ENCODE measurements at places on chromosomes 12 and 14.

GRCh38 chr12:90099288-90099687, 390.6 kb upstream of the ATP2B1 start:
- DNase-seq = no peak

- peak; percentile 20 for DNase-seq
Measured at GRCh38 chr12:9906873-9907272, 25.3 kb downstream of the CLEC2A start.

DNA sequence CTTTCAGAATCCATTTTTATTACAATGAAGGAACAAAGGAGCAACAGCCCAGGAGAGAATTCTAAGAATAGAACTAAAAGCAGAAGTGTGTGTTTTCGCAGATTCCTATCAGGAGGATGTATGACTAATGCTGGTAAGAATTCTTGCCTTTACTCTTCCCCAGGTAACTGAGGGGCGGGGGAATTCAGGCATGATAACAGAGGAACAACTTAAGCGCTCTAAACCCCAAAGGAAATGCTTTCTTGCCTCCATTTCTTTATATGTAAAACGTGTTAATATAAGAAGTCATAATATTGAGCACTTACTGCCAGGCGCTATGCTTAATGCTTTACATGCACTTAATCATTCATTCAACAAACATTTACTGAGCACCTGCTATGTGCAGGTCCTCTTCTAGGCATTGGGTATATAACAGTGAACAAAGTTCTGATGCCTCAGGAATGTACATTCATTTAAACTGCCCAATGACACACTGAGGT, 4.5 kb downstream of the HCAR1 start:
- DNase-seq = peak; percentile 45

GRCh38 chr12:132593521-132593920, 16.9 kb downstream of the LRCOL1 start:
- no peak for DNase-seq

DNA sequence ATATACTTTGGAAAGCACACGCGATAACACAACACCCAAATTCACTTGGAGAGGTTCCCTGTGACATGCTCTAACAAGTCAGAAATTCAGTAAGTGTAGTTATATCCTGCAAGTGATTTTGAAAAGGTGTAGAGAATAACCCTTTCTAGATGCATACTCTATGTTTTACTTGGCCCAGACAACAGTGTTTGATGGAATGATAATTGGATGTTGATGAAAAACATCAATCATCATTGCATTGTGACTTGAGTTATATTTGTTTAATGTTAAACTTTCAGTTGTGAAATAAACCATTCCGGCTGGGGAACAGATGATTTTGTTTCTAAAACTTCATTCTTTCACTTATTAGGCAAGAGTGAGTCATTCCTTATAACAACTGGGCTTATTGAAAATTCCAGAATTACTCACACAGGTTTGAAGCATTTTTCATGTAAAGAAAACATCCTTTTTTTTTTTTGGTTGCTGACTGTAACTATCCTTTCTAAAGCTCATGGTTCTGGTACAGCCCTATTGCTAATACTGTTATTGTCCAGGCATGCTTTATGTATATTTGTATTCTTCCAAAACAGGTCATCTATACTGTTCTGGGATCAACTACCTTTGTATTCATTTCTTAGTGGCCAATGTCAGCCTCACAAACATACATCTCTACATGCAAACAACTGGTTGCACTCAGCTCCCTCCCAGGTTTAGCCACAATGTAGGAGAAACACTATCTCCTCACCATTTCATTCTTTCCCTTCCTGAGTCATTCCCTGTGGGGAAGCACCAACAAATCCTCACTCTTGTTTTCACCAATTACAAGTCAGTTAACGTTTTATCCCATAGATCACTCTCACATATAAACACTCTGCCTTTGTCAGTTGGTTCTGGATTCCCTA, 121.2 kb upstream of the LRIG3 start:
- no peak for DNase-seq

GRCh38 chr14:102029956-102030355, 56.9 kb downstream of the HSP90AA1 start:
- no peak for DNase-seq

GRCh38 chr14:104350463-104351185, 212.2 kb downstream of the KIF26A start:
- DNase-seq = no peak

DNA sequence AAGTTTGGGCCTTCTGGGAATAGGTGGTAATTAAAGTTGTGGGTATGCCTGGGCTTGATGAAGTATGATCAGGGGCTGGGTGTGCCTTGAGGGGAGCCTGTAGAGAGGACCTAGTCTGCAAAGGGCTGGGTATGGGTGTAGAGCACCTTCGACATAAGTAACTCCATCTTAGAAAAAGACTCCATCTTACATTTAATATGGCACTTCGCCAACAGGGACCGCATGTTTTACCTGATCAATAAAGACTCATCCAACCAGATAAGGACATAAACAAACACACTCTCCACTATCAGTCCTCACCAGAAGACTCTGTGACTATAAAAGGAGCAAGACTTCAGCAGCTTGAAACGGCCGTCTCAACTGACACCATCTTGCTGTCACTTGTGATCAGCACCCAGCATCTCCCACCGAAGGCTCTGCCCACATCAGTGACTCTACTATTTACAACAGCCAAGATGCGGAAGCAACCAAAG, 23.5 kb upstream of the GPR68 start:
- no peak for DNase-seq

- no peak for DNase-seq
Measured at GRCh38 chr14:75094896-75095295, 25.5 kb downstream of the ZC2HC1C start.

DNA sequence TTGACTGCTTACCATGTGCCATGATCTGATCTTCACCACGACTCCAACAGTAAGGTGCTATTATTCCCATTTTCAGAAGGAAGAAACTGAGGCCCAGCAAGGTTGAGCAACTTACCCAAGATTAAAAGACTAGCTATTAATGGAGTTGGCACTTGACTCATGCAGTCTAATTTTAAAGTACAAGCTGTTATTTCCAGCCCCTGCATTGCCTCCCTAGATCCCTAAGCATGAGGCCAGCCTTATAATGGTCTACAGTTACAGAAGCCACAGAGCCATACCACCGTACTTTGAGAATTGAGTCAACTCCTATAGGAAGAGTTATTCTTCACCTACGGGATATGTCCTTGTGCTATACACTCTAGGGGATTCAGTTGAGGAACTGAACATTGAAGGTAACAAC, 66.7 kb upstream of the RBM19 start:
- DNase-seq = no peak

- no peak for DNase-seq
Measured at GRCh38 chr14:31934767-31935266, 142.3 kb upstream of the ARHGAP5 start.

GRCh38 chr12:42482748-42483520, 106.6 kb downstream of the PRICKLE1 start:
- DNase-seq = peak; percentile 72

GRCh38 chr12:95520816-95521215, 30.5 kb downstream of the USP44 start:
- no peak for DNase-seq

DNA sequence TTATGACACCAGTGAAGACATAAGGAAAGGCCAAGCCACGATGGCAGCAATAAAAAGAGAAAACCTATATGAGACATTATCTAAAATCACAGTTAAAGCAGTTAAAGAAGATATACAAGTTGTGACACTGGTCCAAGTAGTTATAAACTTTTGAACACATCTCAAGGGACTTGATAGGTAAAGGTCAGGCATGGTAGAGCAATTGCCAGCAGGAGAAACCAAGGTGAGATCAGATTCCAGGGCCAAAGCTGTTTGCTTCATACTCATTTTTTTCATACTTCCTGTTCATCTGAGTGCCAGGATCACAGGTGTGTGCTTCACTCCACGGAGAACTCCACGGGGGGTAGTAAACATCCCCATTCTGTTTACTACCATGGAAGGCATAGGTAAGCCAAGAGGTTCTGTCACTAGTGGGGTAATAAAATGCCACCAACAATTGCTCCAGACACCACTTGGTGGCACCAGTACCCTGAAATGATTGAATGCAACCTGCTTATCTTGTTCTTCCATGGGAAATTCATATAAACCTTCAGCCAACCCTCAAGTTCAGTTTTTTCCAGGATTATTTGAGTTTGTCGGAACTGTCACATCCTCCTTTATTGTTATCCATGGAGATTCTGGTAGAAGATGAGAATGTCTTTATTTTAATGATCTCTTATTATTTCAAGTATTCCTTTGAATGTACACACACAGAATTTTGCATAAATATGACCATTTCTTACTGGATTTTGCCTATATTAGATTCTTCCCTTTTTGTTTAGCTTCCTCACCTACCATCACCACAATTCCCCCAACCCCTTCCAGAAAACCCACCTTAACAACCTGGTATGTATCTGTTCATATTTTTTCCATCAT, 59.2 kb upstream of the TSPAN8 start:
- DNase-seq = no peak

- DNase-seq = no peak
Measured at GRCh38 chr14:24894583-24895242, 155.2 kb downstream of the STXBP6 start.

DNA sequence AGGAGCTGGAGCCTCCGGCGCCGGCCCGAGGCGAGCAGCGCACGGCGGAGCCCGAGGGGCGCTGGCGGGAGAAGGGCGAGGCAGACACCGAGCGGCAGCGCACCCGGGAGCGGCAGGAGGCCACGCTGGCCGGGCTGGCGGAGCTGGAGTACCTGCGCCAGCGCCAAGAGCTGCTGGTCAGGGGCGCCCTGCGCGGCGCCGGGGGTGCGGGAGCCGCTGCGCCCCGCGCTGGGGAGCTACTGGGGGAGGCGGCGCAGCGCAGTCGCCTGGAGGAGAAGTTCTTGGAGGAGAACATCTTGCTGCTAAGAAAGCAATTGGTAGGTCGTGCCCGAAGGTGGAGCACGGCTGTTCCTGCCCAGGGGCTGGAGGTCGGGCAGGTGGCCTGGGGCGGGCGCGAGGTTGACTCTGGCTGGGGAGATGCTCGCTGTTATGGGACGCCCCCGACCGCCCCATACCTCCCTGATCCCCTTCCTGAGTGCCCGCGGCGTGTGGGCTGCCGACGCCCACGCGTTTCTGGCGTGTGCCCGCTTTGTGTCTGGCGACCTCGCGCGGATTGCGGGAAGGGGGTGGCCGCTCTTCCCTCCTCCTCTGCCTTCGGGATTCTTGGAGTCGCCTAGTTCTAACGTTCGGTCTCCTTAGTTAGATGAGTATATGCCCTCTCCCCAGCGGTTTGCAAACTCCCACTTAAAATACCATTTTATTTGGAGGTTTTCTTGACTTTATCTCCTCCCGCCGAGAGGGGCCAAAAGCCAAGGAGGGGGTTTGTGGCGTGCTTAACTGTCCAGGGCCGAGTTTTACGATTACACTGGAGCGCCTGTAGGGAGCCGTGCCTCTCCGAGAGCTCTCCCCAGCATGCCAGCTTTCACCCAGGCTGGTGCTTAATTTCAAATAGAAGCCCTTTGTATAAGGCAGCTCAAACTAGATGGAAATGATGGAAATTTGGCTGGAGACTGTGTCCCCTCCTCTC, 752 bp downstream of the DACT1 start:
- peak; percentile 48 for DNase-seq

- peak; percentile 60 for DNase-seq
Measured at GRCh38 chr12:93387780-93388179, 10.1 kb downstream of the NUDT4 start.

DNA sequence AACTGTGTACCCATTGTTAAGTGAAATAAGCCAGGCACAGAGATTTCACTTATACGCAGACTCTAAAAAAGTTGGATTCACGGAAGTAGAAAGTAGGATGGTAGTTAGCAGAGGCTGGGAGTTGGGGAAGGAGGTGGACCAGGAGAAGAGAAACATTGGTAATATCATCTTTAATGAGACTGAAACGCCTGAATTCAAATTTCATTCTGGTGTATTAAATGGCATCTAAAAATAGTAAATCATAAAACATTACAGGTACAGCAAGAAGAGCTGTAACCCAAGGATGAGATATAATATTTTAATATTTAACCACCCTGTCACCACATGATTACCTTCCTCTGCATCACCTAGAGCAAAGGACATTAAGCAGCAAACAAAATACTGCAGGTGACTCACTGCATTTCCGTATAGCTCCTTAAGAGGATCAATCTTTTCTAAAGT, 99.4 kb downstream of the EPS8 start:
- DNase-seq = no peak

DNA sequence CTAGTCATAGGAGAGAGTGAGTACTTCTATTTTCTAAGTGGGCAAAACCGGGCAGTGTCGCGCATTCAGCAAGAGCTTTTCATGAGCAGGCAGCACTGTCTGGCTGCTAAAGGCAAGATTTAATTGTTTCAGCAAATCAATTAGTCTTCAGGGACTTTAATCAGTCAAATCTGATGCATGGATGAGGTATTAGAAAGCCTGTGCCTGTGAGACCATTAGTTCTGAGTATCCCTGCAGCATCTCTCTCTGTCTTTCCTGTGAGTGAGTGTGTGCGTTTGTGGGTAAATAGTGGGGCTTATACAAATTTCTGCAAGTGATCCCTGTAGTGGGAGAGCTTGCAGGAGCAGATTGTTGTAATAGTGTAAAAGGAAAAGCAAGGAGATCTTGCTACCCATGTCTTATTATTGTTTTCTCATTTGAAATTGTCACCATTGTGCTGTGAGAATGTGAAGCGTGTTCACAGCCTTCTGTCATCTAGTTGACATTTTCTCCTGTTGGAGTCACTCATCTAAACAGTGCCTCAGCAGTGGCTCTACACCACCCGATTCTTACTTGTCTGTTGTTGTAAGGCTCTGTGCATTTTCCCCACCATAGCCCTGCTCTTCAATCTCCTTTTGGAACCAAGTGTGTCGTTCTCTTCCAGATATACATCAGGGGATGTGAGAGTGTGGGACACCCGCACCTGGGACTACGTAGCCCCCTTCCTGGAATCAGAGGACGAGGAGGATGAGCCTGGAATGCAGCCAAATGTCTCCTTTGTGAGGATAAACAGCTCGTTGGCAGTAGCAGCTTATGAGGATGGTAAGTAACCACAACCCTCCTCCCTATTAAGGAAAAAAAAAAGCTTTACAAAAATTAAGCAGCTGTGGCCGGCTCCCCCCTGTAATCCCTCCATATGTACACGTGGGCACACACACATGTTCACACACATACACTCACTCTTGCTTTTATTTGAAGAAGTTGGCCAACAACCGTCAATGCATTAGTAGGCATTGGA, 53.6 kb downstream of the FBXW8 start:
- DNase-seq = no peak

DNA sequence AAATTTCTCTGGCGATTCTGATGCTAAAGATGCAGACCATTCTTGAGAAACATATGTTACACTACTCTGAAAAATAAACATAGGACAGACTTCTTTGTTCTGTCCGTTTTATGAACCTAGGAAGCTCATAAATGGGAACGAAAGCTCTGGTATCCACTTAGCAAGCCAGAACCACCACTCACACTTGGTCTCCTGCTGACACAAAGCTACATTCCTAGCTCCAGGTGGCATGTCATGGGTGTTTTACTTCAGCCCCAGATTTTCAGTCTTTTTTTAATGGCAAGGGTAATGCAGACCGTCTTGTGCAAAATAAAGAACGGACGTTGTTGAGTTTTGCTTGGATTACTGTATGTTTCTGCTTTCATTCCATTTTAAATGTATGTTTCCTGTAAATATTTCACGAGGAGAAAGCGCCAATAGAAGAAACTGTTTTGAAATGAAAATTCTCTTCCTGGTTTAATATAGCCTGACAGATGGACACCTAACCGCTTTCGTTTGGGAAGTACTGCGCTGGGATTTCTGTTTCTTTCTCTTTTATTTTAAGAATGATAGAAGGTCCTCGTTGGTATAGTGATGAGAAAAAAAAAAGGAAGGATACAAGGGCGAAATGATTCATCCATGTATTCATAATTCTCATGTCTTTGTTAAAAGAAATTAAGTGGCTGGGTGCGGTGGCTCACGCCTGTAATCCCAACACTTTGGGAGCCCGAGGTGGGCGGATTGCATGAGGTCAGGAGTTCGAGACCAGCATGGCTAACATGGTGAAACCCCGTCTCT, 871 bp upstream of the COQ5 start:
- no peak for DNase-seq
